HFF-Myc (cell line): ENCODE measurements at places on chromosomes 1 and 21.

- no peak for DNase-seq
These were observed 9.4 kb downstream of the TMEM53 start for GRCh38 chr1:44664730-44665370.

DNA sequence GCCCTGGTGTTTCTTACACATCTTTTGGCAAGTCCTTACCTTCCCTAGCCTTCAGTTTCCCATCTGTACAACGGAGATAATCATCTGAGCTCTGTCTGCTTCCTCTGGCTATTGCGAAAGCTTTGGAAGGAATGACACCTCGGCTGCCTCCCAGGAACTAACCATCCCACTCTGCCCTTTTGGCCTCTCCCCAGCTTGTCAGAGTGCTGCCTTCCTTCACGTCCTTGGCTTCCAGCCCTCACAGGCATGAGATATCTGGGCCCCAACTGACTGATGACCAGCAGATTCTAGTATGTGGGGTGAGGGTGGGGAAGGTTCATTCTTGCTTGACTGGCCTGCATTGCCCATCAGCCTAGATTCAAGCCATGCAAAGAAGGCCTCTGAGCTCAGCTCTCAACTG lies 253.1 kb upstream of the FGGY start:
- DNase-seq: peak; percentile 75

DNA sequence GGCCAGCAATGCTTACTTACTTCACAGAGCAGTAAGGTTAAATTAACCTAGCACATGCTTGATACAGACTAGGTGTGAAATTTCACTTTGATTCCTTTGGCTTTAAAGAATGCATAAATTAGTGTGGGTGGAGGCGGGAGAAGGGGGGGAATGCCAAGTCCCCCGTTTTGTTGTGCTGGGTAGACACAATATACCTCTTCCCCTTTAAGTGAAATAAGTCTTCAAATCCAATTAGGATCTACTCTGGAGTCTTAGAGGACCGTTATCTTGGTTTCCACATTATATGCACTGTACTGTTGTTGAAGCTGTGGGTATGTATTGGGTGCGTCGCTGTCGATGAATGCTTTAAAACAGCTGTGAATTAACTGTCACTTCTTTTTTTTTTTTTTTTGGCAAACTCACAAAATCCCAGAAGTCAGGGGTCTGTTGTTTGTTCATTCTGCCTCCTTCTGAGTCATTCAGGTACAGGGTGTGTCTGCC lies 1.6 kb upstream of the S1PR1 start:
- DNase-seq: no peak

GRCh38 chr1:205325334-205325884 lies 3.9 kb upstream of the NUAK2 start:
- peak; percentile 70 for DNase-seq
